ENCODE measurements at places on chromosomes 2 and 18.

DNA sequence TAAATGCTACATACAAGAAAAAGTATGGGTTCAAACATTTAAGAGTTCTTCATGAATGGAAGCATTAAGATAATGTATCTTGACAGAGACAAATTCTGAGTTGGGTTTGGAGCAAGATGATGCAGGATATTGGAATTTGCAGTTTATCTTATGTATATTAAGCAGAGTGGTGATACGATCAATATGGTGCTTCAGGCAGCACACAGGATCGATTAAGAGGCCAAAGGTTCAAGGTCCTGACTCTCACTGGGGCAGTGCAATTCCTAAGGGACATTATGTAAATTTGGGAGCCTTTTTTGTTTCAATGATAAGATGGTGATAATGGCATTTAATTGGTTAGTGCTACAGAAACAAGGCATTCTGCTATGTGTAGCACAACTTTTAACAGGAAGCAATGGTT lies 381.9 kb downstream of the KCNJ3 start:
- DNase-seq: no peak

DNA sequence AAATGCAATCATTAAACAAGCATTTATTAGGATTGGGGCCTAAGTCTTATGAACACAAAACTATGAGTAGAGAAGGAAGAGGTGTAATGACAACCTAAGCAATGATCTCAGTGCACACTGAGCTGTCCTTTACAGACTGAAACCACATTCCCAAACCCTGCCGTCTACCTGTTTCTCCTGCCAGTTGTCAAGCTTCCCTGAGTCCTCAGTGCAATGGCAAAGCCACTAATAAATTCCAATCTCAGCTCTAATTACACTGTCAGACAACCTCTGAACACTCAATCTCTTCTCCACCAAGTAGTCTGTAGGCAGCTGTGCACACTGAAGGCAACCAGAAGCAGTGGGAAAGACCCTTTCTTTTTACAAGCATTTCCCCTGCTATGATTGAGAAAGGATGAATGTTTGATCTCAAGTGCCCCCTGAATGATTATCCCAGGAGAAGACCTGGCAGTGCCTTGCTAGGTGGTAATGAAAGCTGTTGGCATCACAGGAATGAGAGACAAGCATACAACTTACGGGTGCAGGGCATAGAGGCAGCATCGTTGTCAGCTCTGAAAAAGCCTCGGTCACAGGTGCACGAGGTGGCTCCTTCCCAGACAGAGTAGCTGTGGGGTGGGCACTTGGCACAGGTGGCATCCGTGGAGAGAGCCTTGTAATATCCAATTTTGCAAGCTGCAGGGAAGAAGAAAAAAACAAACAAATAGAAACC lies 71.4 kb downstream of the EPHA4 start:
- no peak for DNase-seq

- no peak for DNase-seq
These were observed 32.9 kb upstream of the POMC start for GRCh38 chr2:25201265-25201664.

DNA sequence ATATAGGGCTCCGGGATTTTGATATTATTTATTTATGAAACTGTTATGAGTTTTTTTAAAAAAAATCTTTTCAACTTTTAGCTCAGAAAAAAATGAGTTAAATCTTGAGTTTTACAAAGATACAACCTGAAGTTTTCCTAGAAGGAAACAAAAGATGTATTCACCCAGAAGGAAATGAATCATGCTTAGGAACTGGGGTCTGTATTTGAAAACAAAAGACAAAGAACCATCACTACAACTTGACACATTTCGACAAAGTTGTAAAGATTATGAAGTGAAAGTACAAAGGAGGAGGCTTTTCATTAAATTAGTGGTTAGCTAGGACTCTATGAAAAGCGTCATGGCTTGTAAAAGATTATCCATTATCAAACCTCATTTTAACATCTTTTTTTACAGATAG lies 143.3 kb downstream of the PDE1A start:
- DNase-seq: no peak

GRCh38 chr18:48572402-48573126 lies 33.7 kb downstream of the CTIF start:
- DNase-seq: no peak

Data from hematopoietic multipotent progenitor cell treated with erythropoietin and hydrocortisone succinate and interleukin-3 and kit ligand, for 17 days (in vitro differentiated cells).